ENCODE measurements at places on chromosomes 5 and 9. TPM values are rescaled to one million over a fixed set of nuclear protein-coding genes. Genes with fewer than 3 reads are reported as not detected.

- DNase-seq, result no peak
- peaks cover 2% of the 10 kb centered on the region for H3K27me3 ChIP-seq
- H3K4me3 ChIP-seq, result no peak overlapping the region
- H3K27ac ChIP-seq, result no peak overlapping the region
These were observed 14.1 kb upstream of the MOCS2 start for GRCh38 chr5:53123702-53124101.

DNA sequence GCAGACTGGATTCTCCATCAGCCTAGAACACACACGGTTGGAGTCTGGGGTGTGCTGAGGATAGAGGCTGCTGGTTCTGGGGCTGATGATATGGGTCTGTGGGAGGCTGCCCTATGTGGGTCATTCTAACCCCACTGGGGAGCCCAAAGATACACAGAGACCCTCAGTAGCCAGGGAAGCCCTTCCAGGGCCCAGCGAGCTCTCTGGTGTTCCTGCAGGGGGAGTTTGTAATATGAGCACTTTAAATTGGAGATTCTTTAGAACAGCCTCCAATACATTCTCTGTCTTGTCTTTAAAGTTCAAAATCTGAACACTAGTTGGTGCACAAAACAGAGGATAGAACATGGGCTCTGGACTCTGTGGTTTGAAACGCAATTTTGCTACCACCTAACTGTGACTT is 2.4 kb downstream of the ACTL7A start:
- no peaks in the 10 kb centered on the region for H3K27me3 ChIP-seq
- H3K4me3 ChIP-seq, result no peak overlapping the region
- no peak overlapping the region for H3K27ac ChIP-seq
- no peak for DNase-seq

The SNX18 gene
- 8.5 TPM for total RNA-seq

The SHLD3 gene
- total RNA-seq, result 3.1 TPM

The MGAT1 gene
- 101 TPM for total RNA-seq
